Bronchial epithelial cell (primary cell): ENCODE measurements at places on chromosomes 2 and 18.

DNA sequence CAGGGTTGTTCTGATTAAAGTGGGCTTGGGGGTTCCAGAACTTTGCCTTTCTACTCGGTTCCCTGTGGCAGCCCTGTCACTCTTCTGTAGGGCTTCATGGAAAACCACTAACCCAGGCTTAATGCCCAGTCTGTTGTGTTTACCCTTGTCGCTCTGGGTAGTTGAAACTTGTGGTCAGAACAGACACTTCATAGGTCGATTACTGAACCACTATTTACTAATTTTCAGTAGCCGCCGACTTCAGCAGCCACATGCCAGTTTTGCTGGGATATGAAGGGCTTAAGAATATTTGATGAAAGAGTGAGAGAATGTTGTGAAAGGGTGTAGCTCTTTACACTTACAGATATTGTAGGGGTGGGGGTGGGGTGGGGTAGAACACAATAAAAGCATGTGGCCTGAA is 362.3 kb downstream of the RND3 start:
- no peak for DNase-seq

- peak; percentile 96 for DNase-seq
Measured at GRCh38 chr18:63336366-63337099, 17.0 kb upstream of the BCL2 start.

DNA sequence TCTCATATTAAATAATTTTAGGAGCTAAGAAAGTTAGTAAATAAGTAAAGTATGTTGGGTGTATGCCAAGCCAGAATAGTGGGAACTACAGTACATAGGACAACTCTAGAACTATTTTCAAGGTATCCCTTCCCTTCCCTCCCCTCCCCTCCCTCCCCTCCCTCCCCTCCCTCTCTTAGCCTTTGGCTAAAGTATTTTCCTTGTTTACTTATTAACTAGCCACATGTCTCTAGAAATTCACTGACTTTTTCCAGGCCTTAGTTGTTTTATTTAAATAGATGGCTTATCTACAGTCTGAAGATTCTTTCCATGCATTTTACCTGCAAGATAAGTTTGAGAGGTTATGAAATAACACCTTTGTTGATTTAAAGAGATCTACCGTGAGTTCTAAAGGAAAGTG is 402.1 kb downstream of the PARD3B start:
- no peak for DNase-seq

- DNase-seq, result no peak
Measured at GRCh38 chr2:14348247-14348646, 284.3 kb upstream of the LRATD1 start.

GRCh38 chr2:12061286-12062052 is 315.0 kb downstream of the LPIN1 start:
- no peak for DNase-seq

DNA sequence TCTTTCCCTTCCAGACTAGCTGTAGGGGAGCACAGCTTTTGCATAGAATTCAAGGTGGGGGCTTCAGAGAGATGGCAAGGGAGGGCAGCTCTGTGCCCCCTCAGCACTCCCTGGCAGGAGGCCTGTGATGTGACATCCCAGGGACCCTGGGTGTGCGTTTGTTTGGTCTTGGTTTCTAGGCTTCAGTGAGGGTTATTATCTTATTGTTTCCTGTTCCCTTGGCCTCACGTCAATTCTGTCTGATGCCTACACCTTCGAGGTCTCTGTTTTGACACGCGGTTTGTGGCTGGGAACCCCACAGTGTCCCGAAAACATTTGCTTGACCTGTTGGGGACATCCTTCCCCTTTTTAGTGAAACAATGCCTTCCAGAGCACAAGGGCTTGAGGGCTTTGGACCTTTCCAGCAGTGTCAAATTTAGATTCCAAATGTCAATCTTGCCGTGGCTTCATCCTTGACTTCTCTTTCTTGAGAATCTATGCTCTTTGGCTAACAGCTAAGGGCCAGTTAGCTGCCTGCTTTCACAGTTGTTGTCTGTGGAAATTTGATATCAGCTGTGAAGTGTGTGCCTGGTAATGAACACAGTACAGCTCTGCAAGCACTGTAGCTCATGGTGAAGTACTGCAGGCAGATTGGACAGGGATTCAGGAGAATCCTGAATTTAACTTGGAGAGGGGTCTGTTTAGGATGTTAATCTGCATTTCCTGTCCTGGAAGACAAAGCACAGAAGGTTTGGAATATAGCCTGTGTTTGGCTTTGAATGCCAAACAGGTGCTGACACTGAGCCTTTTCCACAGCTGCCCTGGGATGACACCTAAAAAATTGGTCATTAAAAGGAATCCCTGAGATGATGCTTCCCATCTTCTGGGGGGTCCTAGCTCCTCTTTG is 108.2 kb upstream of the CXCR4 start:
- DNase-seq, result no peak

DNA sequence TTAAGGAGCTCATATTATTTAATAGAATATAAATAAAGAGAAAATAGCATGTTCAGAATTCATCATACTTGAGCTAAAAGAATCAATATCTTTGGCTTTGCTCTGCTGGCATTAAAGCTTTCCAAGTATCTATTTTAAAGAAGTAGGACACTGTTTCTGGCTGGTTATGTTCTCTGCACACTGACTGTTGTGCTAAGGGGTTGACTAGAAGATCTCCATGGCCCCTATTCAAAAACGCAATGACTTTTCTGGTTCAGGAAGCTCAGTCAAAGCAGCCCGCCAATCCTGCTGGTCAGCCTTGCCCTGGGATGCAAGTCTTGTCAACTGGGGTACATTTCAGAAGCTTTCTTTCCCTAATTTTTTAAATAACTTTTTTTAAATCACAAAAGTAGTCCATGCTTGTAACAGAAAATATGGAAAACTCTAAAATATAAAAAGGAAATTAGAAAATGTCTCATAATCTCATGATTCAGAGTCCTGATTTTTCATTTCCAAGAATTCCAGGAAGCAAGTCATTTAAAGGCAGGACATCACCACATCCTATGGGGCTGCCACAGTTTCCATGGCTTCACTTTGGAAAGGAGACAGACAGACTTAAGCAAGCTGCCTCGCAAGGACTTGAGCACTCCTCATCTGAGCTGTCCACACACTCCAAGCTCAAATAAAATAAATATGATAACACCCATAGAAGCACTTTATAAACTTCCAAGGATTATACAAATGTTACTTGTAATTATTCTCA is 195.1 kb downstream of the TXNL1 start:
- no peak for DNase-seq

- no peak for DNase-seq
Measured at GRCh38 chr18:76618721-76619120, 123.7 kb upstream of the ZNF516 start.

GRCh38 chr2:48343571-48344440 is 186.1 kb upstream of the STON1 start:
- DNase-seq, result peak; percentile 89

GRCh38 chr2:64359171-64359891 is 94.6 kb upstream of the LGALSL start:
- peak; percentile 32 for DNase-seq

DNA sequence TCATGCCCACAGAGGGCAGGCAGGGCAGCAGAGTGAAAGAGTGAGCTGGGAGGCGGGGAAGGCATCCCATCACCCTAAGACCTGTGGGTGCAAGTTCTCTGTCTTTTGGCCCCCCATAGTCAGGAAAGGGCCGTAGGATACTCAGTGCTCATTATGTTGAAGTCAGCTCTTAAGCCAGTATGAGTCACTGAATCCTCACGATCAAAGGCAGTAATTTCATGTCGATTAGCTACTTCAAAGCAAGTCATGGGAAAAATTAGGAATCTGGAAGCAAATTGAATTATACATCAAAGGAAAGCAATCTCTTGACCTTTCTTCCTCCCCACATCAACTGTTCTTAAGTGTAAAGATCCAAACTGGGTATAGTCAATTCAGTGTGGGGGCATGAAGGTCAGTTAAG is 178.9 kb downstream of the FHOD3 start:
- DNase-seq, result no peak

DNA sequence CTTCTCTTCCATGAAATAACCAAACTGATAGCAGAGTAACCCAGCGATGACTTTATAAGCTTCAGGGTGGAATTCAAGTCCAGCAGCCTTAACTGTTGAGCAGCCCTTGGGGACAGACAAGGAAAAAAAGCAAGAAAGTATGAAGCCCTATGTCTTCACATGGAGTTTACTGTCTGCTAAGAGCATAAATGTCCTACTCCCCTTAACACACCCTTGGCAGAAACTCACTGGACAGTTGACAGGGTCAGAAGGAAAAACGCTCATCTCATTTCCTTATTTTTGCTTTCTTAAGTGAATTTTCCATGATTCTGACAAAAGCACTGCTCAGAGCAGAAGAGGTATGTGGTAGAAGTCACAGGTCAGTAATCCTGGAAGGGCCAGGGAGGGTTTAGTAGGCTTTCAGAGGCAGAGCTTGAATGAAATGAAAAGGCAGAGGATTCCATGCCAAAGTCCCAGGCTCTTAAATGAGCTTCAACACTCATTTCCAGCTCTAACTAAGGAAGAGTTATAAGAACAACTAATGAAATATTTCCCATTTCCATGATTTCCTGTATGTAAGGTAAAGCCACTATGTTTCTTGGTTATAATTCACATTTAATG is 683.3 kb upstream of the KLHL29 start:
- DNase-seq, result no peak

- DNase-seq, result no peak
Measured at GRCh38 chr2:43724728-43725526, 48.7 kb upstream of the C1GALT1C1L start.

GRCh38 chr2:225334514-225334913 is 65.0 kb upstream of the NYAP2 start:
- DNase-seq, result no peak

DNA sequence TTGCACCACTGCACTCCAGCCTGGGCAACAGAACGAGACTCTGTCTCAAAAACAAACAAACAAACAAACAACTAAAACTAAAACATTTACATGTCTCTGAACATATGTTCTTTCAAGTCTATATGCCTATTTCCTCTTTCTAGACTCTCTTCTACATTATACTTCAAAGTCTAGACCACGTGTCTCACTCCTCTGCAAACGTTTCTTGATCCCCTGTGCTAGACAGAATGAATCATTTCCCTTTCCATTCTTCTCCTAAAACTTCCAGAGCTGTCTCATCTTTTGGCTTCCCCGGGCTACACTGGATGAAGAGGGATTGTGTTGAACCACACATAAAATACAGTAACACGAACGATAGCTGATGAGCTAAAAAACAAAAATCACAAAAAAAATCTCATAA is 67.1 kb downstream of the BAZ2B start:
- DNase-seq, result peak; percentile 66

GRCh38 chr2:180494286-180494685 is 486.1 kb upstream of the UBE2E3 start:
- no peak for DNase-seq

DNA sequence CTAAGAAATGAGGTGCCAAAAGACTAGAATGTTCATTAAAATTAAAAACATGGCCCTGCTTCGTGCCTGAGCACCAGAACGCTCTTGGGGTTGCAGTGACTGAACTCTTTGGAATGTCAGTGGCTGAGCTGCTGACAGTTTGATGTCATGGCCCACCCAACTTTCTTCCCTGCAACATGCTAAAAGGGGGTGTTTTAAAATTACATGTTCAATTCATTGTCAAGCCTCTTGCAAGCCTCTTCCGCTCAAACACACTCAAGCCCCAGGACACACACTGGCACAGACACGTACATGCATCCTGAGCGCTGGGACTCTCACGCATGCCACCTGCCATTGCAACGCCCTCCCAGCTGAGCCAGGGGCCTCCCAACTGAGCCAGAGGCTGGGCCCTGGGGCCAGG is 12.6 kb downstream of the RUFY4 start:
- DNase-seq, result no peak

DNA sequence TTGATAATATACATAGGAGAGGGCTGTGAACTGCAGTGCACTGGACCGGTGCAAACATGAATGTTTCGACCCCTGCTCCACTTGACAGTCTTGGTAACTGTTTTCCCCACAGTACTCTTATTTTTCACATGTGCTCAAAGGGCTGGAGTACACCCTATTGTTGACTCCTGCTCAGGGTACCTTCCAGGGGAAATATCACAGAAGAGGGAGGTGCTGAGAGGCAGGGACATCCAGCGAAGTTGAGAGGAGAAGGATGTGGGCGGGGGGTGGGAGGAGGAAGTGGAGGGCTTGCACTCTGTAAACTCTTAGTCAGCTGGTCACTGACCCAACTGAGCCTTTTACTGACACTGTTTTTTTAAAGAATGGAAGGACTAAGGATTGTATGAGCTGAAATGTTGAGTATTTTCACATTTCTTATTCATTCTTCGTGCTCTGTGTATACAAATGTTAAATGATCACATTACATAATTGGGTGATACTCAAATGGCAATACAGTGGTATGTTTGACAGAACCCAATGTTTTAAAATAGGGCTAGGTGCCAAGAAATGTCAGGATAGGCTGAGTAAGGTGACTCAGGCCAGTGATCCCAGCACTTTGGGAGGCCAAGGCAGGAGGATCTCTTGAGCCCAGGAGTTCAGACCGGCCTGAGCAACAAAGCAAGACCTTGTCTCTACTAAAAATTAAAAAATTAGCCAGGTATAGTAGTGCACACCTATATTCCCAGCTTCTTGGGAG is 10.0 kb downstream of the INPP4A start:
- peak; percentile 50 for DNase-seq

- DNase-seq, result no peak
Measured at GRCh38 chr2:113878743-113879142, 11.1 kb upstream of the ACTR3 start.

DNA sequence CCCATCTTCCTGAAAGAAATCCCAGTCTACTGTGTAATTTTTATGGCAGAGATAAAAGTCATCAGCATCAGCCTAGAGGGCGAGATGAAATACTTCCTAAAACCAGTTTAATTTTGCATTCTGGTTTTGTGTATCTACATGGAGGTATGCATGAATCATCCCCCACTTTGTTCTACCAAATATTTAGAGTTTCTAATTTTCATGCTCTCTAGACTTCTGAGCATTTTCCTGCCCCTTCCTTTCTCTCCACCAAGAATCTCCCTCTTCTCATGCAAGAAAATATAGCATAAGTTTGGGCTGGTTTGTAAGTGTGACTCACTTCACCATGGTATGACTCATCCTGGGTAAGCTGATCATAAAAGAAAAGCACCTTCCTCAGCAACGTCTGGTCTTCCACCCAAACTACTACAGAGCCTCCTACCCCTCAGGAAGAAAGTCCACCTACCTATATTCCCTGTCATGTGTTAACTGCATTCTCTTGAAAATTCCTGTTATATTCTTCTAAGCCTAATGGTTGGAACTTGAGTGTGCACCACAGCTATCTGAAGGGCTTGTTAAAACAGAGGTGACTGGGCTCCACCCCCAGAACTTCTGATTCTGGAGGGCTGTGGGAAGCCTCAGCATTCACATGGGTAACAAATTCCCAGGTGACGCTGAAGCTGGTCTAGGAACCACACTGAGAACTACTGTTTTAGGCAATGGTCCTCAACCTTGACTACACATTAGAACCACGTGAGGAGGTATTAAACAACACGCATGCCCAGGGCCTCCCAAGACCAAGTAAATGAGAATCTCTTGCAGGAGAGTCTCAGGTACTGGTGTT is 37.4 kb upstream of the RAPGEF4 start:
- peak; percentile 94 for DNase-seq

- DNase-seq, result peak; percentile 96
Measured at GRCh38 chr2:137969418-137969765, 5.1 kb downstream of the HNMT start.
